Progenitor cell of endocrine pancreas (in vitro differentiated cells): ENCODE measurements at places on chromosomes 1 and 21.

GRCh38 chr1:30837653-30838052, 70.9 kb downstream of the SDC3 start:
- DNase-seq, result no peak

- no peak for DNase-seq
Measured at GRCh38 chr1:206457408-206458120, 12.7 kb upstream of the IKBKE start.

GRCh38 chr1:174008979-174009378, 13.2 kb downstream of the RC3H1 start:
- no peak for DNase-seq

DNA sequence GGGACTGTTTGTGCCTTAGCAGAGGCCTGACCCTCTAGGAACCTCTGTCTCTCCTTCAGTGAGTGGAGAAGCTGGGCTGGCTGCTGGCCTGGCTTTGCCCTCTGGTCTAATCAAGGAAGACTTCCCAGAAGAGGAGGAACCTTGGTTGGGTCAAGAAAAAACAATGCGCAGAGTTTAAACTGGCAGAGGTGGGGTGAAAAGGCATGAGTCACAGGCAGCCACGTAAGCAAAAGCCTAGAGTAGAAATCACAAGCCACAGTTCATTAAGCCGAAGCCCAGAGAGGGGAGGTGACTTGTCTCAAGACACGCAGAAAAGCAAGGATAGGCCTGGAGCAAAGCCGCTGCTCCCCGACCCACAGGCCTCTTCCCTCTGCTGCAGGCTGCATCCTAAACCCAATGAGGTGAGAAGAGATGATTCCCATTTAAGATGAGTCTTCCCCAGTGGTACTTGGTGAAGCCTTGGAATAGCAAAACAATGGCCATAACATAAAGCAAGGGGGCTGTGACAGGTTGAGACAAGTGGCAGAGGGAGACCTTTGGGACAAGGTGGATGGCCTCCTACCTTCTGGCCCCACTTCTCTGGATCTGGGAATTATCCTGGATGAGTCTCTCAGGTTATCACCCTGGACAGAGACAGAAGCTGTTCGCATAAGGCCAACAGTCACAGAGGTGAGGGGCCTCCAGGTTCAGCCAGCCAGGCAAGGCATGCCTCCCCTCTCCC, 7.7 kb downstream of the PDZK1IP1 start:
- DNase-seq, result no peak

DNA sequence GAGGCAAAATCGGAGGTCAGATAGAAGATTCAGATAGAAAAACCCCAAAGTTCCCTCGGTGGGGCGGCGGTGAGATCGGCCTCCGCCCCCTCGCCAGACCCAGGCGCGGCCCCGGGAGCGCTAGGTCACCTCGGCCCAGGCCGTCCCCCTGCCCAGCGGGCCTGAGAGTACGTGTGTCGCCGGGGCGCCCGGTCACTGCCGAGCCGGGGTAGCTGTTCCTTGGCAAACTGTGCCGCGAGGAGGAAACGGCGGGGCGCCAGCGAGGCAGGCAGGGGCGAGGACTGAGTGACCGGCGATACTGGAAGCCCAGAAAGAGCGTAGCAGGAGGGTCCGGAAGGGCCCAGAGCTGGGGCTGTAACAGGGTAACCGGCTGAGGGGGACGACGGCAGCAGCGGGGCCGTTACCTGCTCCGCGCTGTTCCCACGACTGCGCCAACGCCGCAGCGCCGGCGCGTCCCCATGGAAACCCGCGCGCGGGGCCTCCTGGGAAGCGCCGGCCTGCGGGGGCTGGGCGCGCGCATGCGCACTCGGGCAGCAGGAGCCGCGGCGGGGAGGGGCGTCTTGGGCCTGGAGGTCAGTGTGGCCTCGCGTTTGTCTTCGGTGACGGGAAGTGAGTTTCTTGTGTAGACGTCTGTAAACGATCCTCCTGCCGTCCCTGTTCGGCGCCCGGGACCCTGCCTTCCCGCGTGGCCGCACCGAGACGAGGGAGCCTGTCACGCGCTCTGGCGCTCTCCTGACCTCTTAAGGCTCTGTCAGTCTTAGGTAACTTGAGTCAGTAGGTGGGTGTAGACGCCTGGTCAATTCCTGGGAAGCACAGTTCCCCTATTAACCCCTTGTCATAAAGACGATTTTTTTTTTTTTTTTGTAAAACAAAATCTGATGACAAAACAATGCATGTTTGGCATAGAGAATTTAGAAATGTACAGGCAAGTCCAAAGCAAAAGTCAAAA, at the start of gene LCA5L:
Gene LCA5L, minus strand, starts transcription at position 458 of the 949 bp plus-strand sequence. CDS start 17,285 bp downstream, outside the sequence.
- peak; percentile 95 for DNase-seq

- DNase-seq, result no peak
Measured at GRCh38 chr1:52663716-52664115, 30.7 kb downstream of the SHISAL2A start.

GRCh38 chr1:14841456-14841855, 243.0 kb downstream of the KAZN start:
- no peak for DNase-seq

DNA sequence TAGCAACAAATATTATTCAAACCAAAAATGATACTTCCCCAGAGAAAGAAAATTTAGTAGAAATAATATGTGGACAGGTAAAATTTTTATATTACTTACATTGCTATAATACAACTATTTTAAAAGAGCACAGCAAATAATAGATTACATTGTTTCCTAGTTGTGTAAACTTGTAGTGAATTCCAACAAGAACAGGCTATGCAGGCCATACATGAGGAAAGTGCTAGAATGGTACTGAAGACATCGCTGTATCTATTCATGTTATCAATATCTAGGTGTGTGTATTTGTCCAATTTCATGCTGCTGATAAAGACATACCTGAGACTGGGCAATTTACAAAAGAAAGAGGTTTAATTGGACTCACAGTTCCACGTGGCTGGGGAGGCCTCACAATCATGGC, 47.9 kb upstream of the ADGRL2 start:
- DNase-seq, result no peak

DNA sequence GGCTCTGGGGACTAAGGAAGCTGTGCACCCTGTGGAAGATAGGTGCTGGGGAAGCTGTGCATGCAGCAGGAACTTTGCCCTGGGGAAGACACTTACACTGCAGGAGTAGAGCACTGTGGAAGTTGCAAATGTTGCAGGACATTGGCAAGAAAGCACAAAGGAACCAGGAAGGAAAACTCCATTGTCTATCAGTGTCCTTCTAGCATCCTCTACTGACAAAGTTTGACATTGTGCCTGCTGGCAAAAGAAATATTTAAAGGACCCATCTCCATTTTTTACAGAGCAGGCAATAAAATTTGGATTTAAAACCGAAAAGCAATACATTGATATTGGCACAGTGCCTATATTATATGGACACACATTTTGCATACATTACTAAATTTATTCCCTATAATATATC, 394.1 kb downstream of the PBX1 start:
- DNase-seq, result no peak

- peak; percentile 57 for DNase-seq
Measured at GRCh38 chr1:63316984-63317816, 5.2 kb upstream of the FOXD3 start.
